ENCODE measurements at places on chromosomes 4 and X.

DNA sequence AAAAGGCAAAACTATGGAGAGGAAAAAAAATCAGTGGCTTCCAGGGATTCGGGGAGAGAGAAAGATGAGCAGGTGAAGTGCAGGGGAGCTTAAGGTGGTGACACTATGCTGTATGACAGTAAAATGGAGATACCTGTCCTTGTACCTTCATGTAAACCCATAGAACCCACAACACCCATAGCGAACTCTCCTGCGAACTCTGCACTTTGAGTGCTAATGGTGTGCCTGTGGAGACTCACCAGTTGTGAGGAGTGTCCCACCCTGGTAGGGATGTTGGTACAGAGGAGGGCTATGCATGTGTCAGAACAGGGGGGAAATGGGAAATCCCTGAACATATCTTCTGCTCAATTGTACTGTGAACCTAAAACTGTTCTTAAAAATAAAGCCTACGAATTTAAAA lies 42.8 kb downstream of the HMX1 start:
- no peak for DNase-seq

GRCh38 chrX:10380300-10380699 lies 223.5 kb downstream of the CLCN4 start:
- no peak for DNase-seq

GRCh38 chrX:119130911-119131310 lies 3.3 kb upstream of the KIAA1210 start:
- DNase-seq, result no peak

DNA sequence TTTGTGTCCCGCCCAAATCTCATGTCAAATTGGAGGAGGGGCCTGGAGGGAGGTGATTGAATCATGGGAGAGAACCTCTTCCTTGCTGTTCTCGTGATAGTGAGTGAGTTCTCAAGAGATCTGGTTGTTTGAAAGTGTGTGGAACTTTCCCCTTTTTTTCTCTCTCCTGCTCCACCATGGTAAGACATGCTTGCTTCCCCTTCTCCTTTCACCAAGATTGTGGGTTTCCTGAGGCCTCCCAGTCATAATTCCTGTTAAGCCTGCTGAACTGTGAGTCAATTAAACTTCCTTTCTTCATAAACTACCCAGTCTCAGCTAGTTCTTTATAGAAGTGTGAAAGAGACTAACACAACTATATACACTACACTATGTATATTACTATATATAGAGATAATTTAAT lies 697.8 kb upstream of the HS3ST1 start:
- no peak for DNase-seq

DNA sequence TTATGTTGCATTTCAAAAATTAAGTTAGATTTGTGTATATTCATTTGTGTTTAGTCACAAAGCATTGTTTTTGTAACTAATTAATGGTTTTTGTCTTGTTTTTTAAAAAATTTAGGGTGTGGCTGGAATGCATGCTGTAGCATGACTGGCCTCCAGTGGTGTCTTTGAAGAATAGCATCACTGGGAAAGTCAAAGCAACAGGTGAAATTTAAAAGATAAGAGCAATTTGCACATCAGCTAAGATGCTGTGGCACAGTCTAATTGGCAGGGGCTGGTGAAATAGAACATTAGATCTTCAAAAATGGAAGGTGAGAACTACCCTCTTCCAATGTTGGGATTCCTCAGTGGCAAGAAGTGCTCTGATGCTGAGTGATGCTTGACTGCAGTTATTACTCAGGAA lies 45.3 kb downstream of the ANK2 start:
- DNase-seq, result no peak

- DNase-seq, result no peak
Observed at GRCh38 chr4:86644892-86645291, 50.8 kb downstream of the PTPN13 start.

- no peak for DNase-seq
Observed at GRCh38 chr4:113051361-113051760, 1.9 kb downstream of the ANK2 start.

Data from CD4-positive, alpha-beta T cell (primary cell).